ENCODE measurements at places on chromosomes 3 and 15.

DNA sequence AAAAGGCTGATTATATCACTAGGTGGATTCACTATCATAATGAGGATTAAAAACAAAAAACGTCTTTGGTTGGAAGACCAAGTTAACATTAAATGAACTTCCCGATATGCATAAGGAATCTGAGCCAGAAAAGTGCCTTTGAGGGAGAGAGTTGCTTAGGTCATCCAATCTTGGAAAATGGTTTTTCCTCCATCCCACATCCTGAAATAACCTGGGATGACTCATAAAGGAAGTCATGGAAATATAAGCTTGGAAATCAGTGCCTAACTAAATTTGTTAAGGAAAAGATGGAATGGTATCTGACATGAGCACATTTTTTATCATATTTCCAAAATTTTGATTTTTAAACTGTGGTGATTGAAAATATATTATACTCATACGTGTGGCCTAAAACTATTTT, 66.0 kb downstream of the KBTBD8 start:
- DNase-seq: no peak

GRCh38 chr3:10666621-10667020, 149.4 kb upstream of the SLC6A11 start:
- DNase-seq: no peak

- DNase-seq: no peak
Measured at GRCh38 chr3:141373232-141373631, 4.9 kb downstream of the ZBTB38 start.

DNA sequence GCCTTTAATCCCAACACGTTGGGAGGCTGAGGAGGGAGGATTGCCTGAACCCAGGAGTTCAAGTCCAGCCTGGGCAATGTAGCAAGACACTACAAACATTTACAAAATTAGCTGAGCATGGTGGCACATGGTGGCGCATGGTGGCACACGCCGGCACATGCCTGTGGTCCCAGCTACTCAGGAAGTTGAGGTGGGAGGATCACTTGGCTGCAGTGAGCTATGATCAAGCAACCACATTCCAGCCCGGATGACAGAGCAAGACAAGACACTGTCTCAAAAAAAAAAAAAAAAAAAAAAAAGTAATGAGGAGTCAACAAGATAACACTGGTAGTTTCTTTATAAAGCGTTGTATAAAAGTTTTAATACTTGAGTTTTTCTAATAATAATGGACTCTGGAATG, 10.1 kb downstream of the FEZF2 start:
- DNase-seq: no peak

GRCh38 chr3:123295901-123296250, 94.1 kb downstream of the SEC22A start:
- no peak for DNase-seq

DNA sequence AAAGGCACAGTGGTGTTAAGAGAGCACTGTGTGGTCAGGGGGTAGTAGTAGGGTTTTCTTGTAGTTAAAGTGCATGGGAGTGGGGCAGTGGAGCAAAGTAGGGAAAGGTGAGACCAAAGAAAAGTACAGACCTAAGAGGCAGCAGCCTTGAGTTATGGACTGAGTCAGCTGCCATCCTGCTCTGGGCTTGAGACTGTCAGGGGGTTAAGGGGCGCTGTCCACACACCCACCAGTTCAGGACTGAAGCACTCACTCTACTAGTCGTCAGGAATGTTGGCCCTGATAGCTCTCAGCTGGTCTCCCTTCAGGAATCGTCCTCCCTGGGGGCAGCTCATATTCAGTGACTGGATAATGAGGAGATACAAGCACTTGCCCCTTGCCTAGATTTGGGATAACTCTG, 7.9 kb downstream of the CCR4 start:
- DNase-seq: no peak
